ENCODE measurements at places on chromosomes 7 and 10.

DNA sequence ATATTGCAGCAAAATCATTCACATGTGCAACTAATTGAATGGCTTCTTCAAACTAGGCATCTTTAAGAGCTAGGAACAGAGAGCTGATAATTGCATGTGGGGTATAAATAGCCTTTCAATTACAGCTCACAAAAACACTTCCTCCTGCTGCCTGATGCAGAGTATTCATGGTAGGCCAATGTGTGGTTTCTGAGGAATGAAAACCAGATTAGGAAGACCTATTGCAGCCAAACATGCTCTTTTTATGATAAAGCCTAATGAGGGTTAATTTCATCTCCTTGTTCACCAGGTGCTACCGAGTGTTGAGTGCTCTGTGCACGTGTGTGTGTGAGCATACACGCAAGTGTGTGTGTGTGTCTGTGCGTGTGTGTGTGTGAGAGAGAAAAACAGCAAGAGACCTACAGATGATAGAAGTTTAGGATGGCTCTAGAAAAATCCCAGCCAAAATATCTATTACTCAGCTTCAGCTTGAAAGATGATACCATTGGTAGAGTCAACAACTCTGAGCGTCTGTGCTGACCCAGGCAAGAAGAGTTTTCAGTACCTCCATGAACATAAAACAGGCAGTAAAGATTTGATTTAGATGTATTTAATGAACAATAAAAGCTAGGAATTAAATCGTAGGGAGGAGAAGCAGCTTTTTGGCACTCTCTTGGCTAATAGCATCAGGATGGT lies 448.5 kb upstream of the ANKRD30A start:
- no peak for DNase-seq

DNA sequence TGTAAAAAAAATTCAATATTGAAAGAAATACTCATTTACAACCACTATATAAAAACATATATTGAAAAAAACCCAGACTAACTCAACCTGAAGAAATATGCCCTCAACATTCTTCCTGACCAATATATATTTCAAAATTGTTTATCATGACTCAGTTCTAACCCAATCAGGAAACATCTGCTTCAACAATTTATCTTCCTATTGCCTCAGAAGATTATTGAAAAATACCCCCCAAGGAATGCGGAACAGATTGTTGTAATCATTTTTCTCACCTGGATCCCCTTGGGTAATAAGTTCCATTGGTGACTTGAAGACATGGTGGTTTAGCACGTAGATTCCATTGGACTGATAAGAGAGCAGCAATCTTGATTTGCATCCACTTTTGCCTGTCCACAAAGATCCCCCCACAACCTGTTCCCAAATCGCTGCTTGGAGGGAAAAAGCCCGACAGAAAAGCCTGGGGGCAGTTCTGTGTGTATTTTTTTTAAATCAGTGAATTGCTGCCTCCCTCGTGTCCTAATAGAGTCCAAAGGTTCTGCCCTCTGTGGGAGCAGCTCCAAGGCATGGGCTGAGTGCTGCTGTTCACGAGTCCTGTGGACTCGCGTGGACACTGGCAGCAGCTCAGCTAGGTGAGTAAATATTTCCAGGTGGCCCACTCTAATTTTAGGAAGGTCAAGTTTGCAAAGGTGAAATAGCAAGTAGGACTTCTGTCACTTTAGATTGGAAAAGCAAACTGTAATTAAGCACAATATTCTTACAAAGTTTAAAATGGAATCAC lies 5.9 kb upstream of the INHBA start:
- DNase-seq = no peak

DNA sequence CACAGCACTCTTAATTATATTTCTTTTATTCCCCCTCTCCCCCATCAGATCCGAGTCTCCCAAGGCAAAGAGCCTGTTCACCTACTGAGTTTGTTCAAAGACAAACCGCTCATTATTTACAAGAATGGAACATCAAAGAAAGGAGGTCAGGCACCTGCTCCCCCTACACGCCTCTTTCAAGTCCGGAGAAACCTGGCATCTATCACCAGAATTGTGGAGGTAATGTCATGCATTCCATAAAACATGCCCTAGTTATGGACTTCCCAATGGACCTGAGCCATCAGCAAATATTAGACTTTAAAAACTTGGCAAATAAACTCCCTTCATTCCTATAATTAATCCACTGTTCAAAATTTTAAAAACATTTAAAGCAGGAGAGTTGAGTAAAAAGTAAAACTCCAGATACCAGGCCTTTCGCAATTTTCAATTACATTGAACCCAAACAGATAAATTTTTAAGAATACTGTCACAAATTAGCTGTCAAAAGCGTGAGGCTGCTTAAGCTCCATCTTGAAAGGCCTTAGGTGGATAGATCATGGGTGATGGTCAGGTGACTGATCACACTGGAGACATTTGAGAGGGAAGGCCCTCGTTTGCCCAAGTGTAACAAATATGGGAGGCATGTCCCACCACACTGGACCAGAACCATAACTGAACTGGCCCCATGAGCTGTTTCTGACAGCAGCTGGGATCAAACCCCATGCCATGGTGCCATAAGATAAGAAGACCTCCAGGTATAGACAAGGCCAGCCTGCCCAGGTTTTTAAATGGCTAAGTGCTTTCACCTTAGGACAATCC lies 46.9 kb upstream of the ARL4A start:
- no peak for DNase-seq

DNA sequence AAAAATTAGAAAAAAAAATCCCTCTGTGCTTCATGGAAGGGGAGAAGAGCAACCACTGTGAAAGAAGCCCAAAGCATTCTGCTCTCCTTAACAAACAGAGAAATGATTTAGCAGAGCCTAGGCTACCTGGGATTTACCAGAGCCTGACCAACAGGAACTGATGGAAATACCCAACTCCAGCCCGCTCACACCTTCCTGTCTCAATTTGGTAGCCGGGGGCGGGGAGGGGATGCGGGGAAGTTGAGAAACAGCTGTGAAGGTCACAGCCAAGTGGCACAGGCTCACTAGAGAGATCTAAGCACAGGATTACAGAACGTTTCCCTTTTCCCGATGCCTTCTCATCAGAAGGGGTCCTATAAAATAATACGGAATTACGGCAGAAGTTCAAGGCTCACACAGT lies 17.6 kb downstream of the RSU1 start:
- no peak for DNase-seq

DNA sequence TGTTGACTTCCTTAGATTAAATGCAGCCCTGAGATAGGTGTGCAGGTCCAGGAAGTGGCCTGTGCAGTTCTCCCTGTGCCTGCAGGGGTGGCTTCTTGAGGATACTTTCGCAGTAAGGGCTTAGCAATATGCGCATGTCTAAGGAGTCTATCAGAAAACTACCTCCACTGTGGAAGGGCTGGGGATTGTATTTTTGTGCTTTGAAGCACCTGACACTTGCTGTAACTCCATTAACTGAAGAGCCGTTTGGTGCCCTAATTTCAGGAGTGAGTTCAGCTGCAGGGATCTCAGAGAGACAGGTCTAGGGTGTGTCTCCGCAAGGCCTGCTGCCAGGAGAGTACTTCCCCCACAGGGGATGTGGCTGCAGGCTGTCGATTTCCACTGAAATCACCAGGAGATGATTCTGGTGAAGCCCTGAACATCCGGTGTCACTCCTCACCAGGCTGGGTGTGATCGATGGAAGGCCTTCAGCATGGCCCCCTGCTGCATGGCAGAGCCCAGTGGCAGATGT lies 35.5 kb downstream of the IKZF1 start:
- DNase-seq = no peak

GRCh38 chr7:22876986-22877729 lies 54.5 kb upstream of the TOMM7 start:
- no peak for DNase-seq

GRCh38 chr10:91347529-91347928 lies 62.6 kb upstream of the HECTD2 start:
- no peak for DNase-seq

- no peak for DNase-seq
Observed at GRCh38 chr10:89214566-89215165, 7.5 kb upstream of the CH25H start.

DNA sequence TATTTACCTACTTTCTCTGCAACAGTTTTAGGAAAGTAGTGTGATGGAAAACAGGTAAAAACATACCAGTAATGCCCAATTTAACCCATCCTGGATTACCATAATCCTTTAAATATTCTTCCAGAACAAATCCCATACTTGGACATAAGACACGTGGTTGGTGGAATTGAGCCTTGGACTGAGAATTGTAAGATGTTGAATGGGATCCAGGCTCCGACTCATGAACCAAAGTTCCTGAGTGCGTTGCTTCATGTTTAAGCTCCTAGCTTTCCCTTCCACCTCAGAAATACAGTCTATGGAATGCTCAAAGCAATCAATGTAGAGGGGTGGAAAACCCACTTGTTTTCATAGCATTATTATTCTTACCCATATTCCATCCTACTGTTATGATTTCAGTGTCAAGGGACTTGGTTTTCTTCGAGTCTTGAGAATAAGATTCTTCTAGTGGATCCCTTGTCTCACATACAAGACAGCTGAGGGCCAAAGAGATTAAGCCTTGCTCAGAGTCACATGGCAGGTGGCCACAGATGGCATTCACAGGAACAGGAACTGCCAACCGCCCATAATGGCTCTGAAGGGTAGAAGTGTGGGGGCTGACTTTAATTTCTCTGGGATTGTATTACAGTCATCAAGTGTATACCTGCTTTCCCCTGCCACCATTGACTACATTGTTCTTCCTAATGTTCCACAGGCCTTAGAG lies 171.2 kb downstream of the GFRA1 start:
- no peak for DNase-seq

DNA sequence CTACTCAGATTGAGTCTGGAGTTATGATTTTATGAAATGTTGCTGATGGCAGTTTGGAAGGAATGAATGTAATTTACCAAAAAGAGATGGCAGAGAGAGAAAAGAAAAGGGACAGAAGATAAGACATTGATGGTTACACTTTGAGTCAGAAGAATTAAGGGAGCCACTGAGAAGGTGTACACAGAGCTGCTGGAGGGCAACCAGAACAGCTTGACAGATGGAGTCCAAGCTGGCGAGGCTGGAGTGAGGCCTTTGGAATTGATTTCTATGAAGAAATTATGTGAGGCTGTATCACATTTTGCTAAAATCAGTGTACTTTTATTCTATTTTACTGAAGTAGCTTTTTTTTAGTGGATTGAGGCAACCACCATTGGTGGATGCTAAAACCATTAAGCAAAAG lies 740.5 kb downstream of the REEP3 start:
- no peak for DNase-seq

DNA sequence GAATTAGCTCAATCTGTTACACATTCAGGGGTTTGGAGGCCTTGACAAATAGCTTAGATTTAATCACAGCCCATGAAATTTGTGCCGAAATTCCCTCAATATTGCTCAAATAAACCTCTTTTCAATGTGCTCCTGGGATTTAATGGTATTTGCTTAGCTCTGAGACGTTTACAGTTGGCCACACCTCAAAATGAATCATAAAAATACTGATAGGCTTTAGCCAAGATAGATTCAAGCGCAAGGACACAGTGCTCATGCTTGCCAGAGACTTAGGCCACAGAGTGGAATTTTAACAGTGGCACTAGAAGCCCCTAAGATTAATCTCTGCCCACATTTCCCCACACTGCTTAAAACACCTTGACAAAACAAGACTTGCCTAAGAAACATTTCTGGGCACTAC lies 2.3 kb upstream of the SEMA3C start:
- no peak for DNase-seq

DNA sequence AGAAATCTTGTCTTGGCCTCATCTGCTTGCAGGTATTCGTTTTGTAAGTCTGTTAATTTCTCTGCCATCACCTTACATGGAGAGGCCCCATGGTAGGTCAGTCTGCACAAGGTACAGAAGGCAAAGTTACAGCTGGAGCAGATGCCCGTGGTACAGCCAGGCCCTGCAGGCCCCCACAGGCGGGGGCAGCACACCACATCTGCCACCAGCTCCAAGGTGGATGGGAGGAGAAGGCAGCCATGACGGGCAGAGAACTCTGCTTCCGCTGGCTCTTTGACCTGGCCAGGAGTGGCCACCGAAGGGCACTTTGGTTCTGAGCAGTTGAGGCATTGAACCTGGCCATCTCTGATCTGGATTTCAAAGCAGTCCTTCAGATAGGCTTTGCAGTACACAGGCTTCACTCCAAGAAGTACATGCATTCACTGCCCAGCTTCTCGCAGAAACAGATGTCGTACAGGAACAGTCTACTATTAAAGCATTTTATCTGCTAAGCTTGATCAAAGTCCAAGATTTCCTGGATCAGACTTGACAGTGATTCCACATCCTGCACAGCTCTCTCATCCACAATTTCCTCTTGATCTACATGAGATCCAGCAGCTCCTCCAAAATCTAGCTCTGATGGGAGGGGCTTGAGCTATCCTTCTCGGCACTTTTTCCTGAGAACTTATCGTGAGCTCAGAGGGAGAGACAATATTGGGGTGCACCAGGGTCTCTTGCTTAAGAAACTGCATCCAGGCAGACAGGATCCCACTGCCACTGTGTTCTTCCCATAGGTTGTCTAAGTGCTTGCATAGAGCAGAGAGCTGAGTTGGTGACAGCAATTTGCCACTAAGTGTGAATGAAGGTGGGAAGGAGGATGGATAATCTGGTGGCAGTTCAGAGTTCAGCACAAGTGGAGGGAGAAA lies 120.7 kb downstream of the TRRAP start:
- no peak for DNase-seq

DNA sequence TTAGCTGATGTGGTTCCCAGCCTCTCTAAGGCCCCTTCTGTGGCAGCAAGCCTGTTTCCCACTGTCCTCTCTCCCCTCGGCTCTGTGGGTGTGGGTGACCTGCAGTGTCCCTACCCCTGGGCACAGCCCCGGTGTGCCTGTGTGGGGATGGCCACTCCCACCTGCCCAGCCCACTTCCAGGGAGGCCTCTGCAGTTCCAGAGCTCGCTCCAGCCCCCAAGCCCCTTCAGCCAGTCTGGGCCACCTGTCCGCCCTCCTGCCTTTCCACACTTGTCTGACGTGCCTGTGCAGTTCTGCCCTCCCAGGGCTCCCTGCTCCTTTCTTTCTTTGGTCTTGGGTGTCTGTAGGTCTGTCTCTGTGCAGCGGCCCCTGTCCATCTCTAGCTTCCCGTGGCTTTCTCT lies 127.0 kb upstream of the PPIF start:
- no peak for DNase-seq

DNA sequence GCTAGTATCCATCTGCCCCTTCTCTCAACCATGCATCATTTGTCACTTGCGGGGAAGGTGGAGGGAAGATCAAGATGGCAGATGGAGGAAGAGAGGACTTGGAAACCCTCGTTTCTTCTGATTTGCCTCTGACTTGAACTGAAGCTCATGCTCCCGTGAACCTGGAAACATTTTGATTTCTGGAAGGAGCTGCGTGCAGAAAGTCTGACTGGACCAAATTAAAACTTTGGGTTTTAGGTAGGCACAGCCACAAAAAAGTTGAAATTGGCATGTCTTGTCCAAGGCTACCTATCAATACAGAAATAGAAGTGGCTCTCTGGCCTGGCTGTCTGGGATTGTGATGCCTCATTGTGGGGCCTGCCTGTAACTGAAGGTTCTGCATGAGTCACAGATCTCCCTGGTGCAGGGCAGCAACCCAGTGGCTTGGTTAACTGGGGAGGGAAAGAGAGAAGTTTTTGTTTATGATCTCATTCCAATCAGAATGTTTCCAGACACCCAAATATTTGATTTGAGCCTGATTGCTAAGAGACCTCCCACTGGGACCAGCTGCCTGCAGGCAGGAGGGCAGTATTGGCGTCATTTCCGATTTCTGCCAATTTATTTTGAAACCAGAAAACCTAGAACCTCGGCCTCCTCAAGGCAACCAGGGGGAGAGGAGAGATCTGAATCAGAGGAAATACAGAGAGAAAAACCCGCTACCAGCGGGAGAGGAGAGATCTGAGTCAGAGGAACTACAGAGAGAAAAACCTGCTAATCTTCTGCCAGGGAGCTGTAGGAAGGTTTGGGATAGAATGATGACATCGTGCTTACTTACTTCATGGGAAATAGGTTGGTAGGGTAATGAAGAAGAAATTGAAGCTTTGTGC lies 363.6 kb downstream of the ANKRD30A start:
- DNase-seq = no peak

Data from activated naive CD4-positive, alpha-beta T cell (primary cell).